Effector memory CD8-positive, alpha-beta T cell (primary cell): ENCODE measurements at places on chromosomes 13 and 19.

DNA sequence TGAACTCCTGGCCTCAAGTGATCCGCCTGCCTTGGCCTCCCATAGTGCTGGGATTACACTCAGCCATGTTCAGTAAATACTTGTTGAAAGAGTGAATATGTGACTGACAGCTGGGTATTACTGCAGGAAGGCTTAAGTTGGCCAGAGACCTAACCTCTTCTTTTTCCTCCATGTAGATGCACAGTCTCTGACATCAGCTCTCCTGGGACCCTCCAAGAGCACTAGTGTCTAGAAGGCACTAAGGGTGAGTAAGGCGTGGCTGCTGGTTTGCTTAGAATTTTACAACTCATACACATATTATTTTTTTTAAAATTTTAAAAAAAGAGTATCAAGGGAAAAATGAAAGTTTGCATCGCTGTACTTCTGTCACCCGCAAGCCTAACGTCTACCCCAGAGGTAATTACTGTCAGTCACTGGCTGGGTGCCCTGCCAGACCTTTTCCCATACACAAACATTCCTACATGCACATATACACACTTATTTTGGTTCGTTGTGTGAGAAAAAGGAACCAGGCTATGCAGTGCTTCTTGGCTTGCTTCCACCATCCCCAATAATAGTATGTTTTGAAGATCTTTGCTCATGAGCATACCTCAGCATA lies 122.0 kb downstream of the SIPA1L3 start:
- no peak for DNase-seq
- no peaks in the 10 kb centered on the region for H3K27me3 ChIP-seq
- peaks cover under 1% of the 10 kb centered on the region for H3K4me1 ChIP-seq
- H3K4me3 ChIP-seq = no peak overlapping the region
- peaks cover 12% of the 10 kb centered on the region for H3K36me3 ChIP-seq

DNA sequence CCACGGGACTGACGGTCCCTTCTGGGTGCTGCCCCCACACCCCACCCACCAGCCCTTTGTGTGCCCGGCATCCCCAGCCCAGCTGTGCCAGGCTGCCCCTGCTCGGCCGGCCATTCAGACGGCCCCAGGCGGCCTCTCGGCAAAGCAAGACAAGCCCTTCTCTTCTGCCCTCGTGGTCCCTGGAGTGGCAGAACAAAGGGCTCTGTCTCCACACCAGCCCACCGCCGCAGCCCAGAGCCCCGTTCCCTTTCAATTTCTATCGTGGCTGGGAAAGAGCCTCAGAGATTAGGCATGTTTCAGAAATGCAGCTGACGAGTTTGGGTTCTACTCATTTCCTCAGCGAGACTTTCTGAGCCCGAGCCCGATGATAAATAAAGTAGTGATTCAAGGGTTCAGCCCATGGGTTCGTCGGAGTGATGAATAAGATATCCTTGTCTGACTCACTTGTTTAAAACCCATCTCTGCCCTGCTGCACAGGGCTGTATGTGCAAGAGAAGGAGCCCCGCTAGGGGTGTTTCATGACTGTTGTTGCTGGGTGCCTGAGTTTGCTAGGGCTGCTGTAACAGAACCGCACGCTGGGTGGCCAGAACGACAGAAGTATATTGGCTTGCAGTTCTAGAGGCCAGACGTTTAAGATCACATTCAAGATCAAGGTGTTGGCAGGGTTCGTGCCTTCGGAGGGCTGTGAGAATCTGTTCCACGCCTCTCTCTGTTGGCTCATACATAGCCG lies 4.3 kb downstream of the MYO9B start:
- H3K4me3 ChIP-seq = peak overlapping the region; percentile 81
- peak overlapping the region; percentile 85 for H3K27ac ChIP-seq
- H3K27me3 ChIP-seq = no peaks in the 10 kb centered on the region
- peak; percentile 58 for DNase-seq

- no peak overlapping the region for H3K4me3 ChIP-seq
- no peaks in the 10 kb centered on the region for H3K4me1 ChIP-seq
- no peak overlapping the region for H3K27ac ChIP-seq
- H3K27me3 ChIP-seq = peaks cover 32% of the 10 kb centered on the region
- no peak for DNase-seq
These were observed 2.0 kb upstream of the GPR32 start for GRCh38 chr19:50768277-50768676.

DNA sequence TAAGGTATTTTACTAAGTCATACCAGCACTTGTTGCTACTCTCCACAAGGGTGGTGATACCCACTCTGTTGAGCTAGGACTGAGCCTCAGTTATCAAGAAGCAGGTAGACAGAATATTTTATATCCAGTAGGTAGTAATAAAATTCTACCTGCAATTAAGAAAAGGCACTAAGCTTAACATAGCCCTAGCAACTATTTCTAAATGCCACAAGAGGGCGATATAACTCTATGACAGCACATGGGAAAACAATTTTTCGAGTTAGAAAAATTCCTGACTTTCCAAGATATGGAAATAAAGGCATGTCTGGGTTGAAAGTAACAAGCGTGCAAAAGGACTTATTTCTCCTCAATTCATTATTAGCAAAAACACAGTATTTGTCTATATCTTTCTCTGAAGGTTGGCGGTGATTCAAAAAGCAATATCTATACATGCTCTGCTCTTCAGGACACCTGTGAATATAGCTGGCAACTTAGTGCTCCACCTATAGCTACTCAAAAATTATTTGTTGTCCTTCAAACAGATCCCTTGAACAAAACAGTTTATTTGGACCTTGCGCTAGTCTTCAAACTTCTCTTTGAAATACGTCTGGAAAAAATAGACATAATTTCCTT lies 14.7 kb downstream of the CCDC169 start:
- no peak overlapping the region for H3K4me3 ChIP-seq
- H3K27ac ChIP-seq = no peak overlapping the region
- no peaks in the 10 kb centered on the region for H3K36me3 ChIP-seq
- no peaks in the 10 kb centered on the region for H3K4me1 ChIP-seq
- no peaks in the 10 kb centered on the region for H3K27me3 ChIP-seq

GRCh38 chr13:27176470-27177410 lies 5.1 kb upstream of the USP12 start:
- H3K36me3 ChIP-seq = peaks cover 11% of the 10 kb centered on the region
- peak overlapping the region; percentile 62 for H3K27ac ChIP-seq
- no peak overlapping the region for H3K4me3 ChIP-seq
- H3K4me1 ChIP-seq = peaks cover 3% of the 10 kb centered on the region
- peaks cover 7% of the 10 kb centered on the region for H3K27me3 ChIP-seq

GRCh38 chr13:28071424-28071823 lies 29.0 kb downstream of the FLT3 start:
- no peak overlapping the region for H3K27ac ChIP-seq
- DNase-seq = no peak
- H3K36me3 ChIP-seq = no peaks in the 10 kb centered on the region

DNA sequence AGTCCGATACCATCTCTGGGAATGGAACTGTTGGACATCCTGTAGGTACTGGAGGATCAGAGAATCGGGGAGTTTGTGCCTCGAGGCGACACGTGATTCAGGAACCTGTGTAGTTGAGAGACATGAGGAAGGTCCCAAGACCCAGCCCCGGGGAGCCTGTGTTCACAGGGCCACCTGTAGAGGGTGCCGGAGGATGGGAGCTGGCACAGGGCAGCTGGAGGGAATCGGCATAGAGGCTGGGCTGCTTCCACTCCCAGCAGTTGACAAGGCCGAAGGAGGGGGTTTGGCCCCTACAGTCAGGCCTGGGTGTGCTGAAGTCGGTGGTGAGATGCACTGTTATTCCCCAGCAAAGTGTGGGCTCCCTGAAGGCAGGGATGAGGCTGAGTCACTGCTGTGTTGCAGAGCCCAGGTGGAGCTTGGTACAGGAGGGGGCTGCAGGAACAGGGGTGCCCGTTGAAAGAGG lies 2.5 kb upstream of the ISYNA1 start:
- H3K27me3 ChIP-seq = no peaks in the 10 kb centered on the region
- H3K27ac ChIP-seq = peak overlapping the region; percentile 41
- H3K4me3 ChIP-seq = no peak overlapping the region
- DNase-seq = no peak
- peaks cover 27% of the 10 kb centered on the region for H3K4me1 ChIP-seq

- H3K4me1 ChIP-seq = no peaks in the 10 kb centered on the region
- DNase-seq = no peak
- no peaks in the 10 kb centered on the region for H3K27me3 ChIP-seq
These were observed 427.0 kb downstream of the UQCRFS1 start for GRCh38 chr19:28785971-28786370.

GRCh38 chr13:27578121-27579030 lies 42.0 kb downstream of the LNX2 start:
- no peak overlapping the region for H3K27ac ChIP-seq
- peaks cover 19% of the 10 kb centered on the region for H3K36me3 ChIP-seq
- no peaks in the 10 kb centered on the region for H3K27me3 ChIP-seq

DNA sequence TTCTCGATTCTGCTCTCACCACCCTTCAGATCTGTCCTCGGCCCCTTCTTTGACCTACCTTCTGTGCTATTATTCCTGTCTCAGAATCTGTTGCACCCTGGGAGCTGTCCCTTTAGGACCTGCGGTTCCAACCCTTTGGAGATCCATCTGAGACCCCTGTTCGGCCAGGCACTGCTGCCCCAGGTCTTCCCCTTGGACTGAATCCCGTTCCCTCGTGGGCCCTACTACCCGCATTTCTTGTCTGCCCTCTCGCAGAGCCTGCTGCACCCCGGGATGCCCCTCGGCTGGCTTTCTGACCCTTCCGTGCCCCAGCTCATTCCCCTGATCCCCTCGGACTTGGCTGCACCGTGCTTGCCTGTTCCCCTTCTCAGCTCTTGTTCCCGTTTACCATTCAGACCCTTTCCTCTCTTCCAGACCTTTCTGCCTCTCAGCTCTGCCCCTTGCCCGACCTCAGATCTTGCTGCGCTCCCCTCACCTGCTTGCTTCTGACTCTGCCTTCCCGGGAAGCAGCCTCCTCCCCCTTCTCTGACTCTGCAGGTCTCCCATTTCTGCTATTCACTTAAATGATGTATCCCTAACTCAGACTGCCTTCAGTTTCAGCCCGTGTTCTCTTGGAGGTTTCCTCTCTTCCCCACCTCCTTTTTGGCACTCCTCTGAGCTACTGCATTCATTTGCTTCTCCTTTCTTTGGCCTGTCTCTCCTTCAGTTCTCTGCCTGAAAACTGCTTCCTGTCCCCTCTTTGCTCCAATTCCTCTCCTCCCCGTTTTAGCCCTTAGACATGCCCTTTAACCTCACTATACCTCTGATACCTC lies 1.1 kb downstream of the ARHGAP35 start:
- no peaks in the 10 kb centered on the region for H3K27me3 ChIP-seq
- peaks cover 15% of the 10 kb centered on the region for H3K4me1 ChIP-seq
- peaks cover 11% of the 10 kb centered on the region for H3K36me3 ChIP-seq
- no peak overlapping the region for H3K27ac ChIP-seq
- no peak overlapping the region for H3K4me3 ChIP-seq
- DNase-seq = no peak

DNA sequence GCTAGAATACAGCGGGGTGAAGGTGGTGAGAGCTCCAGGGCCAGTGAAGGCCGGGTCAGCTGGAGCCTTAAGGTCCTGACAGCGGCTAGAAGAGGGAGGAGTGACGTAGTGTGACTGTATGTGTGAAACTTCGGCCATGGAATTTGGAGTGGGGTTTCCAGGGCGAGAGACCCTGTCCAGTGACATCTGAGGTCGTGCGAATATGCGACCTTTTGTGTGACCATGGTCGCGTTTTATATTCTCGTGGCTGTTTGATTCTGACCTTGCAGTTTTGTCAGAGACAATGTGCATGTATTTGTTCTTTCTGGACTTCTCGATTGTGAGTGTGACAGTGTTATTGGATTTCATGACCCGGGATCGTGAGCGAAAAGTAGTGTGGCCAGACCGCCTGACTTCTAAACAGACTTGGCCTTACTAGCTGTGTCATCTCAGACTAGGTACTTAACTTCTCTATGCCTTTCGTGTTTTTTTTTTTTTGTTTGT lies 405 bp upstream of the ZNF569 start:
- H3K4me1 ChIP-seq = peaks cover 26% of the 10 kb centered on the region
- H3K36me3 ChIP-seq = peaks cover 44% of the 10 kb centered on the region
- H3K27ac ChIP-seq = peak overlapping the region; percentile 97
- H3K4me3 ChIP-seq = peak overlapping the region; percentile 99

GRCh38 chr19:18390065-18390907 lies 4.3 kb downstream of the GDF15 start:
- H3K4me3 ChIP-seq = peak overlapping the region; percentile 79
- H3K27ac ChIP-seq = no peak overlapping the region
- H3K27me3 ChIP-seq = peaks cover 33% of the 10 kb centered on the region
- H3K4me1 ChIP-seq = peaks cover 3% of the 10 kb centered on the region

- DNase-seq = peak; percentile 8
- H3K4me3 ChIP-seq = peak overlapping the region; percentile 84
- no peaks in the 10 kb centered on the region for H3K27me3 ChIP-seq
- peaks cover 18% of the 10 kb centered on the region for H3K4me1 ChIP-seq
- peaks cover 30% of the 10 kb centered on the region for H3K36me3 ChIP-seq
- H3K27ac ChIP-seq = peak overlapping the region; percentile 78
These were observed 427 bp downstream of the ZNF160 start for GRCh38 chr19:53102756-53103233.

GRCh38 chr13:106675311-106675710 lies 107.4 kb upstream of the ARGLU1 start:
- H3K27me3 ChIP-seq = peaks cover 10% of the 10 kb centered on the region
- H3K36me3 ChIP-seq = no peaks in the 10 kb centered on the region
- no peak overlapping the region for H3K4me3 ChIP-seq
- DNase-seq = no peak
- no peak overlapping the region for H3K27ac ChIP-seq

DNA sequence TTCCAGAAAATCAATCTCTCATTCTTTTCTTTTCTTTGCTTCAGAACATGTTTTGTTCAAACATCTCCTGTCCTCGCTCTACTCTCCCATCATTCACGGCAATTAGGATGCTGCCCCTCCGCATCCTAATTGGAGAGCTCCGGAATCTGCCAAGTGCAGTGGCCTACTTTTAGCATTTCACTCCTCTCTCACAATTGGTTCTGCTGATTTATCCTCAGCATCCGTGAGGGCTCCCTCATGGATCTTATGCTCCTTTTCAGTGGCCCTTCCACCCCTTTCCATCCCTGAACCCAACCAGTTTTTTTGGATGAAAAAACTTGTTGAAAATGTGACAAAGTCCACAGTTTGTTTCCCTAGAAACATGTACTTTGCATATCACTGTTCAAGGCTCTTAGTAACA lies 22.4 kb downstream of the AMER2 start:
- DNase-seq = no peak
- H3K4me1 ChIP-seq = no peaks in the 10 kb centered on the region
- H3K4me3 ChIP-seq = no peak overlapping the region
- H3K36me3 ChIP-seq = no peaks in the 10 kb centered on the region

- peak overlapping the region; percentile 85 for H3K4me3 ChIP-seq
- peaks cover 11% of the 10 kb centered on the region for H3K4me1 ChIP-seq
- H3K27ac ChIP-seq = peak overlapping the region; percentile 86
- H3K27me3 ChIP-seq = no peaks in the 10 kb centered on the region
- DNase-seq = no peak
These were observed 11.3 kb upstream of the ZBTB7A start for GRCh38 chr19:4077800-4078684.

- H3K4me1 ChIP-seq = no peaks in the 10 kb centered on the region
- no peaks in the 10 kb centered on the region for H3K27me3 ChIP-seq
- no peak overlapping the region for H3K27ac ChIP-seq
- peaks cover 4% of the 10 kb centered on the region for H3K36me3 ChIP-seq
These were observed 86.5 kb downstream of the ATP11A start for GRCh38 chr13:112776354-112776753.

- H3K27me3 ChIP-seq = peaks cover 11% of the 10 kb centered on the region
- DNase-seq = no peak
- no peak overlapping the region for H3K4me3 ChIP-seq
These were observed 102.2 kb upstream of the PEG3 start for GRCh38 chr19:56942756-56943155.

- no peak overlapping the region for H3K27ac ChIP-seq
- DNase-seq = no peak
- H3K27me3 ChIP-seq = no peaks in the 10 kb centered on the region
- peaks cover 33% of the 10 kb centered on the region for H3K36me3 ChIP-seq
- H3K4me1 ChIP-seq = peaks cover 4% of the 10 kb centered on the region
These were observed 180.6 kb downstream of the KDM4B start for GRCh38 chr19:5149508-5149907.
